ENCODE measurements at places on chromosomes 7 and 10.

DNA sequence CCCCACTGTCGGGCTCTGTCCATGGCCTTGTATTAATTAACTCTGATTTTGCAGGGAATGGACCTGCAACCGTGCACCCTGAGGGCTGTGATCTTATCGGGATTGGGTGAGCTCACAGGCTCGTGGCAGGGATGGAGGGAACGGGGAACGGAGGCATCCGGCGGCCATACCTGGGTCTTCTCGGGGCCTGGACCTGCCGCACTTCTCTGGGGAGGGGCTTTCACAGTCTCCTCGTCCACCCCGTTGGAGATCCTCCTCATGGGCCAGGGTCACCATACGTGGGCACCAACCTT, 57.5 kb upstream of the SHH start:
- DNase-seq: no peak

GRCh38 chr10:96038476-96039387, 4.7 kb upstream of the CCNJ start:
- DNase-seq: no peak

- DNase-seq: no peak
Observed at GRCh38 chr7:99312316-99313203, 13.1 kb upstream of the ARPC1A start.

DNA sequence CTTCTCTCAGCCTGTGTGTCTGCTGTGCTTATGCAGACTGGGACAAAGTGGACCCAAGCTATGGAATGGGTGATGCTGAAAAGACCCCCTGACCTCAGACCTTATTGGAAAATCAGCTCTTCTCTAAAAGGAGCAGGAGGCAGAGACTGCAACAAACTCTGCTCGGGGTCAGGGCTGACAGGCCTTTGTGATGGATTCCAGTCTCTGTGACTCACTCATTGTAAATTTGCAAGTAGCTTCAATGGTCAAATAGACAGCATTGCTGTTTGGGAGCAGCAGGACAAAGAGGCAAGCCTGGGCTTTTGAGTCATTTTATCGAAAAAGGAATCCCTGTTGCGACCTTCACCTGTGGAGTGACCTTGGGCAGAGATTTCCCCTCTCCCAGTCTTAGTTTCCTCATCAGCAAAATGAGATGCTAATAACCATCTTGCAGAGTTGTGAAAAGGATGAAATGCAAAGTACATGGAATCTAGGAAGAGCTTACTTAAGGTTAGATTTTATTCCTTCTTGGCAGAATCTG, 26.1 kb upstream of the GPR26 start:
- no peak for DNase-seq

GRCh38 chr7:1654738-1655475, 15.2 kb upstream of the ELFN1 start:
- DNase-seq: no peak

- no peak for DNase-seq
Observed at GRCh38 chr7:53904355-53904754, 637.8 kb upstream of the VSTM2A start.

DNA sequence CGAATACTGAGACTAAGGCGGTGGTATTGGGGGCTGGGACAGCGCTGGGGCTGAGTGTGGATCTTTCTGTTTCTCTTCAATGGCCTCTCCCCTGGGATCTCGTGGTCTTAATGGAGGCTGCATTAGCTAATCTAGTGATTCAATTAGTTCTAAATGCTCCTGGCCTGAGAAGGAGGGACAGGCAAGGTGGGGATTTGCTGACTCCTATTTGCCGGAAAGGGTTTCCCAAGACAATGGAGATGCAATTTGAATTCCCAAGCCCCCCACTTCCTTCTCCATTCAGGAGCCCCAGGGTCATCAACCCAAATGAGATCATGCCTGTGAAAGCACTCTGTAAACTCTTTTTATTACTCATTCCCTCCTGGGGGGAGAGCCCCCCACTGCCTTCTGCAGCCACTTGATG, 111.7 kb upstream of the PLXNA4 start:
- DNase-seq: no peak

Measured in NCI-H2171 (cell line).